ENCODE measurements at places on chromosomes 4 and X.

- DNase-seq, result no peak
Measured at GRCh38 chrX:48306175-48306574, 50.3 kb downstream of the SSX3 start.

DNA sequence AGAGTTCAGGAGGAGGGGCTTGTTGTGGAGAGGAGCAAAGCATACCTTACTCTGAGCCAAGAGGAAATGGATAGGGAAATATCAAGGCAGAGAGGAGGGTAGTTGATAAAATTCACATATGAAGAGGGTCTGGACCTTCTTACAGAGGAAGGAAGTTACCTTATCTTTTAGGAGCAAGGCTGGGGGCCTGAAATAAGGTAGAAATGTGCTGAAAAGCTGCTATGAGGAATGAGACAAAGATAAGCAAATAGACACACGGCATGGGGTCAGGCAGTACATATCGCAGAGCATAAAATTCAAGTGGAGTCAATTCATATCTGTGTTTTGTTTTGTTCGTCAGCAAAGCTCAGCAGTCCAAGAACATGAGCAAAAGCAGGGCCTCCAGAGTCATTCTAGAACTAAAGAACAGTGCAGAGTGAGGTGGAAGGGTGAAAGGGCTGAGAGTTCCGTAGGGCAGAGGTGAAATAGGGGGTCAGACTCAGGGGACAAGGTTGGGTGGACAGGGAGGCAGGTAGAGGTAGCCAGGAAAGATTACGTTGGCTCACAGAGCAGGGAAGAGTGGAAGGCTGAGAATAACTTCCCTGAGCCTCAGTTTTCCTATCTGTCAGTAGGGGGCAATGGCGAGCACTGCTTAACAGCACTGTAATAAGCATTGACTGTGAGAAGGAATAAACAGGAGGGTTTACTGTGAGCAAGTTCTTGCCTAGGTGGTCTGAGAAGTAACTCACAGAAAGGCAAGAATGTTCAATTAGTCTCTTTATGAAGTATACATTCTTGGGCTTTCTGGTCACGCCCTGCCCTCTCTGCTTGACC, 9.2 kb downstream of the VSIG4 start:
- no peak for DNase-seq

GRCh38 chr4:183408796-183409195, 35.6 kb upstream of the CDKN2AIP start:
- no peak for DNase-seq

- DNase-seq, result no peak
Measured at GRCh38 chrX:72253686-72254085, 14.9 kb upstream of the ERCC6L start.

GRCh38 chr4:15233626-15234025, 194.2 kb upstream of the C1QTNF7 start:
- DNase-seq, result no peak

DNA sequence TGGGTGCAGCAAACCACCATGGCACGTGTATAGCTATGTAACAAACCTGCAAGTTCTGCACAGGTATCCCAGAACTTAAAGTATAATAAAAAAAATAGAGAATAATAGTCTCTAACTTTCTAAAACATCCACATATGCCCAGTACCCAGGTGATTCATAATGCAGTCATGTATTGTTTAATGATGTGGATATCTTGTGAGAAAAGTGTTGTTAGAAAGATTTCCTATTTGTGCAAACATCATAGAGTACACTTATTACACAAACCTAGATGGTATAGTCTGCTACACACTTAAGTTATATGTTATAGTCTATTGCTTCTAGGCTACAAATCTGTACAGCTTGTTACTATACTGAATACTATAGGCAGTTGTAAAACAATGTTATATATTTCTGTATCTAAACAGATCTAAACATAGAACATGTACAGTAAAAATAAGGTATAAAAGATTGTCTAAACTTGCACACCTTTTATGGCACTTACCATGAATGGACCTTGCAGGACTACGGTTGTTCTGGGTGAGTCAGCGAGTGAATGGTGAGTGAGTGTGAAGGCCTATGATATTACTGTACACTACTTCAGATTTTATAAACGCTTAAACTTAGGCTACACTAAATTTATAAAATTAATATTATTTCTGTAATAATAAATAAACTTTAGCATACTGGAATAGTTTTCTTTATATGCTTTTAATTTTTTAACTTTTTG, 232.2 kb upstream of the SLIT2 start:
- no peak for DNase-seq

- no peak for DNase-seq
Measured at GRCh38 chrX:148601034-148601433, 100.6 kb downstream of the AFF2 start.

DNA sequence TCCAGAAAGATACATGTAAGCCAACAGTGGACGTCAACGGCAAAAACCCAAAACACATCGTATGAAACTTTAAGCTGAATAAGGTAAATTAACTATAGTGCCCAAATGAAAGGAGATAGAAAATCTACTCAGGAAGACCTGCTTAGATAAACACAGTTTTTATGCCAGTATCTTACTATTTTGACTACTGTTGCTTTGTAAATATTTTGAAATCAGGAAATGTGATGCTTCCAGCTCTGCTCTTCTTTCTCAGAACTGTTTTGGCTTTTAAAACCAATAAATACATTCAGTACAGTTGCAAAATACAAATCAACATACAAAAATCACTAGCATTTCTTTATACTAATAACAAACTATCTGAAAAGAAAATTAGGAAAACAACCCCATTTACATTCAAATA, 83.8 kb downstream of the SMARCA5 start:
- no peak for DNase-seq

DNA sequence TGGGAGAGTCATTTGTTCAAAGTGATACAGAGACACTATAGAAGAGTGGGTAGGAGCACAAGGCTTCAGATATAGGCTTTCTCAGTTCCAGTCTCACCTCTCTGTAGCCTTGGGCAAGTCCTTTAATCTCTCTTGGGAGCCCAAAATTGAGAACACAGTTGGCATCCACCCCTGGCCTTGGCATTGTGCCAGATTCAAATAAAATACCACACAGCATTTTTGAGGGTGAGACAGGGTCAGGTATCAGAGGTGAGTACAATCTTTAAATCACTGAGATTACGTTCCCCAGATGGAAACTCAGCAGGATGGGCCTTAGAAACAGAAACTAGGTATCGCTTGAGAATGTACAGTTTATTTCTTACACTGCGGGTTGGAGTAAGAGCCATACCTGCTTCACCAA, 25.2 kb upstream of the SMIM10L2A start:
- DNase-seq, result no peak

Data from NCI-H526 treated with DMSO at 0.1 percent for 48 hours (cell line).